ENCODE measurements at places on chromosomes 7 and 10. TPM values are rescaled to one million over a fixed set of nuclear protein-coding genes. Genes with fewer than 3 reads are reported as not detected.

DNA sequence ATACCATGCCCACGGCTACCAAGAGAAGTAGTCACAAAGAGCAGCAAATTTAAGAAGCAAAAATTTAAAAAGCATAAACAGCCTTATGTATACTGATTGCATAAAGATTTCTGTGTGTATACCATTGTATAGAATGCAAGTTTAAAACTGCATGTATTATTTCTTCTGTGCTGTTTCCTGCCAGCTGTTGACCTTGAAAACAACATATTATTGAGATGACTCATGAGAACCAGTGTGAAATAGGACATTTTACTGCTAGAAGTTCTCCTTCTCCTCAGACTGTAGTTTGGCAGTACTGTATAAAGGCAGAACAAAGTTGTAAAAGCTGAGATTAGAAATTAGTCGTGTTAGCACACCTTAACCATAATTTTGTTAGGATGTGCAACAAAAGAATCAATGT is 42.3 kb upstream of the SGCE start:
- H3K4me3 ChIP-seq, result peak overlapping the region; percentile 51
- peak; percentile 78 for DNase-seq
- no peaks in the 10 kb centered on the region for H3K36me3 ChIP-seq

The CPN1 gene
- not detected for total RNA-seq

- no peak for DNase-seq
- no peak overlapping the region for H3K27ac ChIP-seq
- no peaks in the 10 kb centered on the region for H3K36me3 ChIP-seq
- no peaks in the 10 kb centered on the region for H3K27me3 ChIP-seq
- H3K4me3 ChIP-seq, result no peak overlapping the region
- no peaks in the 10 kb centered on the region for H3K4me1 ChIP-seq
Observed at GRCh38 chr7:4202154-4202736, 479.9 kb upstream of the FOXK1 start.

GRCh38 chr10:20535897-20536881 is 360.9 kb downstream of the NEBL start:
- no peak overlapping the region for H3K27ac ChIP-seq
- H3K4me1 ChIP-seq, result no peaks in the 10 kb centered on the region
- no peak overlapping the region for H3K4me3 ChIP-seq
- no peaks in the 10 kb centered on the region for H3K36me3 ChIP-seq
- no peaks in the 10 kb centered on the region for H3K27me3 ChIP-seq

GRCh38 chr10:131920151-131920550 is 19.3 kb downstream of the PPP2R2D start:
- no peak overlapping the region for H3K27ac ChIP-seq
- DNase-seq, result no peak
- no peaks in the 10 kb centered on the region for H3K27me3 ChIP-seq
- peaks cover under 1% of the 10 kb centered on the region for H3K36me3 ChIP-seq
- H3K4me1 ChIP-seq, result no peaks in the 10 kb centered on the region

DNA sequence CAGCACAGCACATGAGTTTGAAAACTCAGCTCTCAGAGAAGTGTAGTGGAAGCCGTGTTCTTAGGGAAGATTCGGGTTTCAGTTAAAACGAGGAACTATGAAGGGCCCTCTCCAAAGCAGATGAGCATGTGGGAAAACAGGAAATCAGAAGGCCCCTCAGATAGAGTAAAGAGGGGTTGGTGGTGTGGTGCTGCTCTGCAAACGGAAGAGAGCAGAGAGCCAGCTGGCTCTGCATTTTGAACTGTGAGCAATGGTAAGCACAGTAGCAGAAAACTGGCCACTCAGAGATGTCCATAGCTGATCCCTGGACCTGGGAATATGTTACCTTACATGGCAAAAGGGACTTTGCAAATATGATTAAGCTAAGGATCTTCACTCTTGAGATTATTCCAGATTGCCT is 27.9 kb upstream of the CUL1 start:
- H3K4me1 ChIP-seq, result no peaks in the 10 kb centered on the region
- H3K36me3 ChIP-seq, result no peaks in the 10 kb centered on the region
- H3K27me3 ChIP-seq, result no peaks in the 10 kb centered on the region

DNA sequence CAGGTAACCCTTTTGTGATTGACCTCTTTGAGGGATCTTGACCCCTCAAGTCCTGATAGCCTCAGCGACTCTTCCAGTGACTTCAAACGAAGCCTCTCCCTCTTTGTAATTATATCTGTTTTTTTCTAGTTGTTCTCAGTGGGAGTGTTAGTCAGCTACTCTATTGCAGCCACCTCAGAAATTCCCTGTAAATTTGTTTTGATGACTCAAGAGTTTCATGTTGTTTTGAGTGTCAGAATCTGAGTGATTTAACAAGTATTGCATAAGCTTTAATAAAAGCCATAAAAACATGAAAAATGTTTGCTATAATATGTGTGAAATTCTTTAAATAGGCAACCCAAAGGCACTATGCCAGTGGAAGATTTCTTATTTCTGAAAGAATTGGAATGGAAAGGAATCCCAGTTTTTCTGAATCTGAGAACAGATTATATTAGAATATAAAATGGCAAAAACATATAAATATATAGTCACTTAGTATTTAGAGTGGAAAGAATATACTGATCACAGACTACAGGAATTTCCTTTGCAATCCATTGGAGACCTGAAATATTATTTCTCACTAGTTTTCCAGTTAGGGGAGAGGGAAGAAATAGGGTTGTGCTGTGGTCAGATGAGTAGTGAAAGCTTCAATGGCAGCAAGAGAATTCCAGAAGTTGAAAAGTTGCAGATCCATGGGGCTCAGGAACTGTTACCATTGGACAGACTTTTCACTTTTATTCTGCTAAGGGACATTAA is 94.4 kb upstream of the SEMA3C start:
- H3K27me3 ChIP-seq, result no peaks in the 10 kb centered on the region
- peak; percentile 71 for DNase-seq
- H3K36me3 ChIP-seq, result no peaks in the 10 kb centered on the region

GRCh38 chr7:108307595-108307994 is 148.6 kb downstream of the NRCAM start:
- no peak for DNase-seq
- no peaks in the 10 kb centered on the region for H3K4me1 ChIP-seq
- H3K27me3 ChIP-seq, result 0 out of 2 replicates have a peak, but pooled peaks cover 4% of the 10 kb centered on the region

The OR13A1 gene
- 0.04 TPM for total RNA-seq

GRCh38 chr7:105688617-105689016 is 107.3 kb upstream of the EFCAB10 start:
- H3K36me3 ChIP-seq, result no peaks in the 10 kb centered on the region
- peaks cover 11% of the 10 kb centered on the region for H3K4me1 ChIP-seq
- no peak overlapping the region for H3K4me3 ChIP-seq
- H3K27ac ChIP-seq, result no peak overlapping the region

The GIMAP1 gene
- total RNA-seq, result not detected

DNA sequence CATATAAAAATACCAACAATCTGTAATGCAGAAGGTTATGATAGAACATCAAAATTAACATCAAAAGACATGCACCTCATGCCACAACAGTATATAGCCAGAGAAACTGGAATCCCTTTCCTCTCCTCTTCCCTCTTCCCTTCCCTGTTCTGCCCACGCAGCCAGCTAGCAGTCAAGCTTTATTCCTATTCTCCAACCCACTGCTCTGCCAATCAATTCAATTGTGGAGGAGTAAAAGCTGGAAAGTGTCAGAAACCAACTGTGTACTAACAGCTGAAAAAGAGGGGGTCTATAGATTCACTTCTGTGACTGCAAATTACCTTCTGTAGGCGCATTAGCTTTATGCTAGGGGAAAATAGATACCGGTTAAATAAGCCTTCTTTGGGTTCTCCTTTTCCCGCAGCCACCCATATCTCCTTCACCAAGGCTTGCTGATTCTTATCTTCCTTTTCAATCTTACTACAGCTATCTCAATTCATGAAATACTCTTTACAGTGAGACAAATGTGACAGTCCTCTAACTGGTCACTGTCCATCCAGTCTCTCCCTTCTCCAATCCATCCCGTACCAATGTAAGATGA is 16.3 kb downstream of the ABI1 start:
- no peak overlapping the region for H3K27ac ChIP-seq
- no peak overlapping the region for H3K4me3 ChIP-seq
- H3K4me1 ChIP-seq, result peaks cover 5% of the 10 kb centered on the region
- no peaks in the 10 kb centered on the region for H3K27me3 ChIP-seq
- DNase-seq, result no peak

The CHST15 gene
- total RNA-seq, result 16.4 TPM

The NRAP gene
- total RNA-seq, result not detected

GRCh38 chr7:4607311-4607729 is 74.8 kb upstream of the FOXK1 start:
- H3K27ac ChIP-seq, result no peak overlapping the region
- no peak overlapping the region for H3K4me3 ChIP-seq
- 0 out of 2 replicates have a peak, but pooled peaks cover 3% of the 10 kb centered on the region for H3K4me1 ChIP-seq
- no peak for DNase-seq

The FZD8 gene
- 275 TPM for total RNA-seq

The SLC26A5 gene
- total RNA-seq, result 0.86 TPM

The TNPO3 gene
- 57.3 TPM for total RNA-seq

DNA sequence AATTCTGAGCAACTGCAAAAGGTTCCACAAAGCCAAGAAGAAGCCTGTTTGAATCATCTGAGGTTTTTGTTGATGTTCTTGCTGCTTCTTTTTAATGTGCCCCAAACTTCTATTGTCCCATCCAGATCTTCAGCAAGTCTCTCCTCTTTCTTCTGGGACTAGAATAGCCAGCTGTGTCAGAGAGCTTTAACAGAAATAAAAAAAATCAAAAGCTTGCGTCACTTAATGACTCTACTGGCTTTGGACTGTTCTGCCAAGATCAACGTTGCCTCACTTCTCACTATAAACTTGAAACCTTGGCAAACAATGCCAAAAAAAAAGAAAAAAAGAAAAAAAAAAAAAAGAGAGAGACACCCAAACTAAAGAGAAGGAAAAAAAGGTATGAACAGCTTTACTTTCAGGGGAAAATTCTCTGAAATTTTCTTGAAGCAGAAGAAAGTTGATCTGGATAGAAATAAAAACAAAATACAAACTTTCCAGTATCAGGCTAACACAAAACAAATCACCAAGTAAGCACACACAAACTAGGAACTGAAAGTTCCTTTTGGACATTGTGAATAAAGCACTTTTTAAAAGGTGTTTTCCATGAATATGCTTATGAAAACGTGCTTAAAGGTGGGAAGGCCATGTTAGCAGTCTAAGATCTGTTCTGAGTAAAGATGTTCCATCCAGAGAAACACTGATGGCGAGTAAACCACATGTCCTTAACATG is 14.8 kb downstream of the USP54 start:
- H3K4me1 ChIP-seq, result peaks cover 34% of the 10 kb centered on the region
- H3K27ac ChIP-seq, result peak overlapping the region; percentile 49
- peak; percentile 98 for DNase-seq
- H3K4me3 ChIP-seq, result no peak overlapping the region
- peaks cover 13% of the 10 kb centered on the region for H3K36me3 ChIP-seq

DNA sequence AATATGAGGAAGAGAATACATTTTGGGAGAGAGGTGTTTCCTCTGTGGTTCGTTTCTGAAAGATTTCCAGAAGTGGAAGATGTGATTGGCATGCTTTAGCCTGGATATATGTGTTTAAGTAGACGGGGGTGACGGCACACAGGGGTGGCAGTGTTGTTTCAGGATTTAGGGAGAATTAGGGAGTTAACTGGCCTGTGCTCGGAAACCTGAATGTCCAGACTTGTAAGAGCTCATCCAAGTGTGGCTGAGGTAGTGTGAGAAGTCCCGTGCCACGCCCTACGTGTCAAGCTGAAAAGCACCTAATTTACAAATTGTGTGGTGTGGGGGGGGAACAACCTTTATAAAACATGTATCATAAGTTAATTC is 1.1 kb downstream of the RALA start:
- H3K27me3 ChIP-seq, result no peaks in the 10 kb centered on the region
- H3K36me3 ChIP-seq, result no peaks in the 10 kb centered on the region
- peak; percentile 39 for DNase-seq
- peaks cover 50% of the 10 kb centered on the region for H3K4me1 ChIP-seq
- H3K27ac ChIP-seq, result no peak overlapping the region

DNA sequence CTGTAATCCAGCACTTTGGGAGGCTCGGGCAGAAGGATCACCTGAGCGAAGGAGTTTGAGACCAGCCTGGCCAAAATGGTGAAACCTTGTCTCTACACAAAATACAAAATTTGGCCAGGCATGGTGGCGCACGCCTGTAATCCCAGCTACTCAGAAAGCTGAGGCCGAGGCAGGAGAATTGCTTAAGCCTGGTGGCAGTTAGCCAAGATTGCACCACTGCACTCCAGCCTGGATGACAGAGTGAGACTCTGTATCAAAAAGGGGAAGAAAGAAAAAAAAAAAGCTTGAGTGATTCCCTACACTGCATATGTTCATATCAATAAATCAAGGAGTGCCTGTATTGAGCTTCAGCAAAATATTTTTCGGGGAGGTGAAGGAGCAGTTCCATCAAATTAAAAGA is 45.8 kb upstream of the SRRM3 start:
- H3K27me3 ChIP-seq, result no peaks in the 10 kb centered on the region
- H3K36me3 ChIP-seq, result no peaks in the 10 kb centered on the region
- H3K27ac ChIP-seq, result no peak overlapping the region
- H3K4me1 ChIP-seq, result no peaks in the 10 kb centered on the region
- no peak for DNase-seq

- H3K4me1 ChIP-seq, result no peaks in the 10 kb centered on the region
- H3K4me3 ChIP-seq, result no peak overlapping the region
- peaks cover 13% of the 10 kb centered on the region for H3K36me3 ChIP-seq
- DNase-seq, result no peak
Observed at GRCh38 chr7:98319176-98319575, 37.7 kb downstream of the BRI3 start.

The RBM33 gene
- total RNA-seq, result 31.2 TPM

DNA sequence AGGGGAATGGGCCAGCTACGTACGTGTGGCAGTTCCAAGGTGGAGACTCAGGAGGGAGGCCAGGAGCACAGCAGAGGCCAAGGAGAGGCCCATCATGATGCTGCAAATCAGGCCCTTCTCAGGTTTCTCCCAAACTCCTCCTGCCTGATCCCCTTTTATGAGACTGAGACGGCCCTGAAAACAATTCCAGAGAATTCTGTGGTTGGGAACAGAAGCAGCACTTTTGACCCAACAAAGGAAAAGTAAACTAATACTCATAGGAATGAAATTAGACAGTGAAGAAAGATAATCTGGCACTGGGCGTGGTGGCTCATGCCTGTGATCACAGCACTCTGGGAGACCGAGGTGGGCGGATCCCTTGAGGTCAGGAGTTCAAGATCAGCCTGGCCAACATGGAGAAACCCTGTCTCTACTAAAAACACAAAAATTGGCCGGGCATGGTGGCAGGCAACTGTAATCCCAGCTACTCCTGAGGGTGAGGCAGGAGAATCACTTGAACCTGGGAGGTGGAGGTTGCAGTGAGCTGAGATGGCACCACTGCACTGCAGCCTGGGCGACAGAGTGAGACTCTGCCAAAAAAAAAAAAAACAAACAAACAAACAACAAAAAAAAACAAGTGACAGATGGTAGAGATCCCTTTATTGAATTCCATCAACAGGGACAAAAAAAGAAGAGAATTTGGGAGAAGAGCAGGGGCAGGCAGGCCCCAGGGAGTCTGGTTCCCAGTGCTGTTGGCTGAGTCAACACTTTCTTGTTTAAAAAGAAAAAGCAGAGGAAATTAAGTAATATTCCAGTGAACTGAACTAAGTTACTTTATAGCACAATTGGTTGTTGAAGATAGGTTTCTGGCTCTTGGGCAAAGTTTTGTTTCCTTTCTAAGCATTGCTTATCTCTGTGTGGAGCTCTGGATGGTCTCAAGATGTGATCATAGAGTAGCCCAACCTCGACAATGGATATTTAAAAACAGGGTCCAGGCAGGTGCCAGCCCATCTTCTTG is at the start of gene CCL26:
TSS of gene CCL26 (minus strand) at position 131 of the 997 bp plus-strand sequence. CDS start at position 96, 35 bp downstream.
- peak within 1 kb of the TSS; percentile 88 for H3K27ac ChIP-seq
- H3K4me3 ChIP-seq, result no peak within 1 kb of the TSS
- H3K4me1 ChIP-seq, result peaks cover 29% of the 10 kb centered on the region

The IGFBP3 gene
- total RNA-seq, result 120 TPM

- no peaks in the 10 kb centered on the region for H3K4me1 ChIP-seq
- H3K4me3 ChIP-seq, result no peak overlapping the region
- no peaks in the 10 kb centered on the region for H3K27me3 ChIP-seq
- no peak for DNase-seq
- H3K36me3 ChIP-seq, result peaks cover 4% of the 10 kb centered on the region
- H3K27ac ChIP-seq, result no peak overlapping the region
Observed at GRCh38 chr10:98167191-98167590, 32.7 kb downstream of the R3HCC1L start.
